ENCODE measurements at places on chromosomes 1 and 21.

- no peak for DNase-seq
These were observed 151.3 kb upstream of the GJB5 start for GRCh38 chr1:34603594-34603993.

GRCh38 chr1:109502364-109502851 is 7.1 kb downstream of the AMIGO1 start:
- DNase-seq, result no peak

DNA sequence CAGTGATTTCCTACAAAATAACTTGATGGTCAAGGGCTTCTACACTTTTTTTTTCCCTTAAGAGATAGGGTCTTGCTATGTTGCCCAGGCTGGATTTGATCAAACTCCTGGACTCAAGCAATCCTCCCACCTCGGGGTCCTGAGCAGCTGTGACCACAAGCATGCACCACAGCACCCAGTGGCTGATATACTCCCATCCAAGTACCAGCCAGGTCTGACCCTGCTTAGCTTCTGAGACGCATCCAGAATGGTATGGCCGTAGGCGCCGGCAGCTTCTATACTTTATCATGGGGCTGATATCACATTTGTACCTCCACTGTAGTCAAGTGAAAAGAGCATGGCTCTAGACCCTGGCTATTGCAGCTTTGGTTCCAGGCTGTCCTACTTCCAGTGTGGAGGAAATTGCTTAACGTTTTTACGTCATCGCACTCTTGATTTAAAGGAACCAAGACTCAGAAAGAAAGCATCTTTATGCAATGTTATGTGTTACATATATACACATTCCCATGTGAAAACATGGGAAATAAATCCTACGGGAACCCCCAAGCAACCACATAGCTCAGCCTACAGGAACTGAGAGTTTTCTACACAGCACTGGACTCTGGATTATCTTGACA is 39.5 kb downstream of the PDPN start:
- no peak for DNase-seq

DNA sequence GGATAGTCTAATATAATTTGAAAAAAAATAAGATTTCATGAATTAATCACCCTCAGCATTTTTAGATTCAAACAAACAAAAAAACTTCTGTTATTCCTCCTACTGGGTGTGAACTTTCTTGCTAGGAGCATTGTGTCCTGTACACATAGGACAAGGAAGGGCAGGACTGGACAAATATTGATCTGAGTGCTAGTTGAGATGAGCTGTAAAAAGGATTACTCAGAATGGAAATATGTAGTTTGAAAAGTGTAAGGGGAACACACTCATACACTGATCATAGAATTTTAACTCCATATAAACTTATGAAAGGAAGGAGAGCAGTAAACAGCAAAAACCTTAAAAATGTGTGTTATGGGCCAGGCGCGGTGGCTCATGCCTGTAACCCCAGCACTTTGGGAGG is 156.5 kb upstream of the ZNF648 start:
- no peak for DNase-seq

DNA sequence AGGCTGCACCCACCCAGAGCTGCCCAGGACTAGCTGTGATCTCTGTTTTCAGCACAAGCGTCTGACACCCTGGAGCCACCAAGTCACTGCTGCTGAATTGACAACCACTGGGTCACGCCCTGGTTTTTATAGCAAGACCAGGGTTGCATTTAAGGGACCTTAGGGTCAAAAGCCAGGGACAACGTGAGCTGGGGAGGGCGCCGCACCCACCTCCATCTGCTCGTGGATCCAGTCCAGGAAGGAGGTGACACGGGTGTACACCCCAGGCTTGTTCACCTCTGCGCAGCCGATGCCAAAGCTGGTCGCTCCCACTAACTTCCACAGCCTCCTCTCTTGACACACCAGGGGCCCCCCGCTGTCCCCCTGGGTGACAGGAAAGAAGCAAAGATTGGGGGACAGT is 9.2 kb upstream of the TFF1 start:
- no peak for DNase-seq

GRCh38 chr1:36279110-36279788 is 26.9 kb upstream of the SH3D21 start:
- no peak for DNase-seq

GRCh38 chr1:45243476-45244343 is 37.3 kb upstream of the ZSWIM5 start:
- DNase-seq, result no peak

- DNase-seq, result no peak
These were observed 19.9 kb downstream of the REG4 start for GRCh38 chr1:119791377-119791776.

DNA sequence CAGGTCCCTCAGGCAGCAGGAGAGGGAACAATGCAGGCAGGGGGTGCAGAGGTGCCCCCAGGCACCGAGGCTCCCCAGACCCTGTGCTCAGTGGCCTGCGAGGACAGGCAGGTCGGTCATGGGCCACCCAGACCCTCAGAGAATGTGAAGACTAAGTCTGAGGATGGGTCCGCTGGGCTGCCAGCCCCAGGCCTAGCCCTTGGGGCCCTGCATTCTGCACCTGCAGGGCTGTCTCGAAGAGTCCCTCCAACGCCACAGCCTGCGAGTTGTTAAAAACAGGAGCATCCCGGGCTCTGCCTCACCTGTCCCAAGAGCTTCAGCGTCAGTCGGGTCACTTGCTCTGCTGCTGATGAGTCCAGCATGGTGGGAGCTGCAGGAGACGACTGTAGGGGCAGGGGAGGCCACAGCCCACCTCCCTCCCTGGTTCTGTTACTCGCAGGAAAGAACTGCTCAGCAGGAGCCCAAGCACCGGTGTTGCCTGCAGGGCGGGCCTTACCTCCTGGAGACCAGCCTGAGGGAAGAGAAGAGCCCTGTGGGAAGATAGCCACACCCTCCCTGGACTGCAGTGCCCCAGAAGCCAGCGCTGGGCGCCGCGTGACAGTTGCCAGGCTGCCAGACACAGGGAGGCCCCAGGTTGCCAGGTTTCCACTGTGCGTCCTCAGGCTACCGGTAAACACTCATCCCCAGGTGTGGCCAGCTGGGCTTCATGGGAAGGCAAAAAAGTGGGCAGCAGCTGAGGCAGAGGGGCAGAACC is 5.8 kb downstream of the C21orf58 start:
- no peak for DNase-seq

- DNase-seq, result no peak
These were observed 1.5 kb upstream of the FBLIM1 start for GRCh38 chr1:15757016-15757543.

- DNase-seq, result no peak
These were observed 126.4 kb upstream of the ARHGEF16 start for GRCh38 chr1:3327936-3328590.

- DNase-seq, result no peak
These were observed 281.6 kb upstream of the FMN2 start for GRCh38 chr1:239810061-239810481.

Data from stimulated activated CD8-positive, alpha-beta memory T cell treated with anti-CD3 and anti-CD28 coated beads, Interleukin-15, amount 100 ng/mL, for 24 hours (primary cell).